NT2/D1 (cell line): ENCODE measurements at places on chromosomes 3 and 15.

- no peak for DNase-seq
Observed at GRCh38 chr3:42257007-42257406, 9.0 kb downstream of the CCK start.

DNA sequence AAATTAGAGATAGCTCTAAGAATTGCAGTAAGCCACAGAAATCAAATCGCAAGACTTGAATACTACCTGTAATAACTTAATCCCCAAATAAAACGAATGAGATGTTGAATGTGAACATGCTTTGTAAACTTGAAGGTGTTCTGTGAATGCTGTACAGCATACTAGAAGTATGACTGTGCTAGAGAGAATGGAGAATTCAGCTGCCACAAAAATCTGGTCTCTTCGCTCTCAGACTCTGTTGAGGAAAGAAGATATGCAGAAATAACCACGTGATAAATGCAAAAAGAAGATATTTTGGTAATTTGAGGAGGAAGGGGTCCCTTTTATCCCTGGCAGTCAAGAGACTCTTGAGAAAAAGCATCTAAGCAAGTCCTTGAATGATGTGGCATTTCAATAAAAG is 37.3 kb downstream of the ZBTB38 start:
- DNase-seq, result no peak

- no peak for DNase-seq
Observed at GRCh38 chr3:132381348-132381944, 35.9 kb upstream of the DNAJC13 start.

- DNase-seq, result no peak
Observed at GRCh38 chr3:144877356-144877755, 905.7 kb downstream of the DIPK2A start.

GRCh38 chr15:28930011-28930410 is 44.2 kb downstream of the APBA2 start:
- no peak for DNase-seq

GRCh38 chr3:71300951-71301393 is 282.6 kb downstream of the FOXP1 start:
- no peak for DNase-seq

- no peak for DNase-seq
Observed at GRCh38 chr15:63322541-63322940, 45.1 kb downstream of the APH1B start.

DNA sequence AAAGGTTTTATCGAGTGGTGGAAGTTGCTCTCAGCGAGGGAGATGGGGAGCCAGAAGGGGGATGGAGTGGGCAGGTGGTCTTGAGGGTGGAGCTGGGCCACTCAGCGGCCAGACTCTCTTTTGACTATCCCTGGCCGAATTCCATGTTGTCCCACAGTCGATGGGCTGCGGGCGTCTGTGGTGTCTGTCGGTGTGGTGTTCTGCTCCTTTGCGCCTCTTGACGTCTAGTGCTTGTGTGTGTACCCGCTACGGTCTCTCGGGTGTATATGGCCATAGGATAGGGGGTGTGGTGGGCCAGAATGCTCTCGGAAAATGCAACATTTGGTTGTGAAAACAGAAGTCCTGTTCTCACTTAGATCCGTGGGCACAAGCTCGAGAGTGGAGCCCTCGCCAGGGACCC is 297.0 kb downstream of the CGGBP1 start:
- DNase-seq, result no peak

GRCh38 chr15:93451822-93452221 is 362.8 kb upstream of the RGMA start:
- no peak for DNase-seq

DNA sequence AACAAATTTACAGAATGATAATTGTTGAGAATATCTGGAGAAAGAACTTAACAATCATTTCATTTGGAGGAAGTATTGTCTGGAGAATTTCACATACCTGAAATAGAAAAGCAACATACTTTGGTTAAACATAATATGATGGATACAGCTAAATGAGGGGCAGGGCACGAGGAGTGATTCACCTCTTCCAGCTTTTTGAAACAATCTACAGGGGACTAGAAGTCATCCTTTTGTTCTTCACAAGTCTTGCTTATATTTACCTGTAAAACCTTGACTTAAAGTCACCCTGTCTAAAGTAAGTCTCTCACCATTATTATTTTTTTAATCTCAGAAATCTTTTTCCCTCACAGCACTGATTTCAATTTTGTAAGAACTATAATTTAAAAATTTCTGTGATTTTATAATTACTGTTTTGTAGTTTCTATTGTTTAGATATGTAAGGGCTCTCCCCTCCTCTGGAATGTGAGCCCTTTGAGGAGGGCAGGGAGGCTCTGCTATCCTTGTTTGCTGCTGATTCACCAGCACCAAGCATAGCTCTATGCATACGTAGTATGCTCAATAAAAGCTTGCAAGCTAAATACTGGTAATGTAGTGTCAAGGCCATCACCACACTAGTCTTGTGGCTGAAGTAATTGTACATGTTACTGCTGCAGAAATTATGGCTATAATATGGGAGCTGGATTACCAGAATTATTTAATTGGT is 193.9 kb upstream of the THRB start:
- DNase-seq, result no peak

DNA sequence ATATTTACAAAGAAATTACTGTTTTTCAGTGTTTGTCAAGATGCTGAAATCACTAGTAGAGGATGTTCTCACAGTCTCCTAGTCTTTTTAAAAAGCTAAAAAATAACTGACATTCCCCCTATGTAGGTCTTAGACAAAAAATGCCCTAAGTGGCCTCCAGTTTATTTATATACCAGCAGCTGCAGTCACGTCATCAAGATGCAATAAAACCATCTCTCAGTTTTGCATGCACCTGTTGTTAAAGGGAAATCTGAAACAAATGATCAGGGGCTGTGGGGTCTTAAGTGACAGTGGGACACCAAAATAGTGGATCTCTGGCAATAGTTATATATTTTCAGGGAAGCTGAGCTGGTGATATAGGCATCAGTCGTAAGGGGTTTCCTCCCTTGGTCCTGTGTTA is 146.5 kb upstream of the ARPP21 start:
- DNase-seq, result no peak

DNA sequence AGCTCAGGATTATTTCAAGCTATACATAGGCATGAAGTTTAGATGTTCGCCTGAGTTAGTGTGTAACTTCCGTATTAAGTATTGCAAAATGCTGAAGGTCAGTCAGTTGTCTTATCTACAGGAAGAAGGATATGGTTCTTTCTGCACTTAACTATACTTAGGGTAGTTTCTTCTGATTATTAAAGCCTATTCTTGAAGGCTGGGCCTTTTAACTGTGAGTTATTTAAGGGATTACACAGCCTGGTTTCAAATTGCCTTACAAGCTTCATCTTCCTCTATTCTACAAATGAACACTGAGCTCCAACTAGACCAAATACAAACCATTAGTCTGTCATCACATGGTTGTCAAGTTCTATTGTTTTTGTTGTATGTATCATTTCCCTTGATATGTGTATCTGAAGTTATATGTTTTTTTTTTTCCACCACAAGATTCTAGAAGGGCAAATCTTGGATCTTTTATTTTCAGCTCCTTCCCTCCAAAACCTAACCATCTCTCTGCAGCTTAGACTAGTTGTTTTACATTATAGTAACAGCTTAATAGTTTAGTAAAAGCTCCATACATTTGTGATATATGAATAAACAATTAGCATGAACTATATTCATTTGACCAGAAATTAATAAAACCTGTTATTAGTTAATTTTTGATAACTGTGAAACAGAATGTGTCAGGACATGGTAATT is 272.9 kb upstream of the KCNMB2 start:
- DNase-seq, result no peak

- no peak for DNase-seq
Observed at GRCh38 chr3:154132777-154133375, 11.7 kb downstream of the ARHGEF26 start.

GRCh38 chr15:99433026-99433756 is 132.6 kb upstream of the MEF2A start:
- no peak for DNase-seq

DNA sequence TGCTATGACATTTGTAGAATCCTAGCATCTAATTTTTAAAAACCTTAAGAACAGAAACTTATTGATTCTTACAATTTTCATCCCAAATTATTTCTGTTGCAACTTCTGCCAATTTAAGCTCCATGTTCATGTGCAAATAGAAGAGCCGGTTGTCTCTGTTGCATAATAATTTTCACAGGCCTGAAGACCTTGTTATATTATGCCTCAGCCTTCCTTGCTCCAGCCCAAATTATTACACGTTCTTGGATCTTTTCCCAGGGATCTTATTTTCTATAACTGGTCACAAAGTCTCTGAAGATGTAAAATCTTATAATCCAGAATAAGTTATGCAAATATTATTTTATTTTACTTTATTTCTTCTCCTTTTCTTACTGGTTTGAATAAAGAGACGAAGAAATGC is 210.7 kb upstream of the DPH6 start:
- DNase-seq, result no peak

GRCh38 chr3:171829841-171830517 is 13.2 kb upstream of the TMEM212 start:
- DNase-seq, result peak; percentile 63

GRCh38 chr3:72899349-72899765 is 11.5 kb downstream of the GXYLT2 start:
- no peak for DNase-seq

DNA sequence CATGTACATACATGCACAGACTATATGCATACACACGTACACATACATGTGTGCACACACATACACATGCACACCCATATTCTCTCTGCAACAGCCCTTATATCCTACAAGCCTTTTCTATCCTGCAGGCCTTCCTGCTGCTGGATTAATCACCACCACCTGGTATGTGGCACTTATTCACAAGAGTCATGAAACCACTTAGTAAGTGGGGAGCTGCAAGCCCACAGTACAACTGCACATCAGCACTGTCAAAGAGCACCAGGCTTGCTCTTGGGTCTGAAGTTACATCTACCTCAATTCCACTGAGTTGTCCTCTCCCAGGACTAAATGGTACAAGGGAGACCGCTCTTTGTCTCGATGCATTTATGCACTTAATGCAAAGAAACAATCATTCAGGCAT is 233.2 kb downstream of the KLF13 start:
- DNase-seq, result no peak

GRCh38 chr3:59308684-59309083 is 258.9 kb upstream of the CFAP20DC start:
- DNase-seq, result no peak

GRCh38 chr3:97835761-97836160 is 13.9 kb downstream of the CRYBG3 start:
- no peak for DNase-seq

DNA sequence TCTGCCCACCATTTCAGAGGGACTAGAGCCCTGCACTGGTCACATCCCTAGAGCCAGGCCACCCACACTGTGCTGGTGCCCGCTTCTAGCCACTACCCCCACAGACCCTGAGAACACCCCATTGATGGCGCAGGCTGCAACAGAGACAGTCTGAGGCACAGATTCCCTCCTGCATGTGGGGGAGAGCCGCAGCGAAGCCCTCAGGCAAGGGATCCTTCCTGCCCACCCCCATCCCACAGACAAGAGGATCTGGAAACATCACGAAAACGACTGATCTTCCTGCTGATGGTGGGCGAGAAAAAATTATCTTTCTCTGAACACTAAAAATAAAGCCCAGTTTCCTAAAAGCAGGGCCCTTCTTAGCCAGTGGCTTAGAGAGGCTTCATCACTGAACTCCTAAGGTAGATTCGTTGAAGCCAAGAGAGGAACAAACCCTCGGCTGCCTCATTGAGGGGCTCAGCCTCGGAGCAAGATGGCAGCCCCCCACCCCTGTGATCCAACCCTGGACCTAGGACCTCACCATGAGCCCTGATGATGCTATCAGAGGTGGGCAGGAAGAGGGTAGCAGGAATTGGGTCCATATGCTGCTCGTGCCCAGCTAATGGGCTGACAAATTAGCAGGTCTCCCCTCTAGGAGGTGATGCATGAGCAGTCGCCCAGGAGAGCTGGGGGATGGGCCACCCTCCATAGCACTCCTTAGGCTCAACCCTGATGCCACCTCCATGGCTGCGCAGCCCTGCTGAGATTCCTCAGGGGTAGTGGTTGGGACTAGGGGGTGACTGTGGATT is 54.5 kb downstream of the CACNA2D2 start:
- no peak for DNase-seq

- no peak for DNase-seq
Observed at GRCh38 chr15:98737721-98738120, 89.4 kb downstream of the IGF1R start.

- no peak for DNase-seq
Observed at GRCh38 chr3:125212091-125212508, 448 bp downstream of the SLC12A8 start.

DNA sequence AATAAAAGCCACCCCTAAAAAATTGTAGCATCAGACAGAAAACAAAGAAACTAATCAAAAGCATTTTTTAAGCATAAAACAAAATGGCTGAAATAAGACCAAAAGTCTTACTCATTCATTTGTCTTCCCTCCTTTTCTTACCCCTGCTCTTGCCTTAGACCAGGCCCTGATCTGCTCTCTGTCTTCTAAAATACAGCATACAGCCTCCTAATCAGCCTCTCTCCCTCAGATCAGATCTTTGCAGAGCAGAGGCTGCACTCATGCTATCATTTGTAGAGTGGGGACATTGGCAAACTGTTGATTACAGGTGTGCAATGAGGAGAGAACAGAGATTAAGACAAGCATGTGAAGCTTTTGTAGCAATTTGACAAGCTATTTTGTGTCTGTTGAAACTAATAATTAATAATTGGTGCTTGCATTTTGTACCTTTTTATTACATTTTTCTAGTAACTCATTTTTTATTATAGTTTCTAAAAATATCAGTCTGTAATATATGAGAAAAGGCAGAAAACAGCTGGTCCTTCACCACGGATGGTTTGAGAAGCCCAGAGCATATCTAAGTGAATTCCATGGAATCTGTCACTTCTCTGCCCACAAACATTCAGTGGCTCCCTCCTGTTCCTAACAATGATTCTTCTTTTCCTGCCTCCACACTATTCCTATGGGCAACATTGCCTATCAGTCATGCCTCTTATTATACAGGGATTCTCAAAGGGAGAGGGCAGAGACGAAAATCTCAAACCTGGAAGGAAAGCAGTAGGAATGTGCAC is 286.2 kb upstream of the STT3B start:
- no peak for DNase-seq

DNA sequence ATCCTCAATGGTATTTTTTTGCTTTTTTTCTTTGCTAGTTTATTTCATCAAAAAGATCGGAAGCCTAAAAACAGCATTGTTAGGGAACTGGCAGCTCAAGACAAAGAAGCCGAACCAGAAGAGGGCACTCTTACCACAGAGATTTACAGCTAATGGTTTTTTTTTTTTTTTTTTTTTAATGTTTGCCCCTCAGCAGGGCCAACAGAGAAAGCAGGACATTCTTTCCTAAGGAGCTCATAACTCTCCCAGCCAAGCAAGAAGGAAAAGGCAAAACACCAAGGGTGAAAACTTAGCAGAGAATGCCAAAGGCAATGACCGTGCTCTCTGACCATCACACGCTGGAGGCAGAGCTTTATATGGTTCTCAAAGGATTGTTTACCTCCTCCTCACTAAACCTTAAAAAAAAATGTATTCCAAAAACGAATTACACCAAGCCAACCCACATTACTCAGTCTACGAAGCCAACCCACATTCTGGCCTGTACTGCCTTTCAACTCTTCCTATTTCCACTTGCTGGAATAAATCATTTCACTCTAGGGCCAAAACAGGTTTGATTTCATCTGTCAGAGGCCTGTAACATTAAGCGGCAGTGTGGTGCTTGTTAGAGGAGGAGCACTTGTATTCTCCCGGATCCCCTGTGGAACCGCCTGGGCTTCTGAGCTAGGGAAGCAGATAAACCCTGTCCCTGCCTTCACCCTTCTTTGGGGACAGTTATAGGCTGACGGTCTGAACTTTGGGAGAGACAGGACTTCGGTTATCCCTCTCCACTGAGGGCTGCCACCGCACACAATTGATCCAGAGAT is 35.6 kb upstream of the GYG1 start:
- peak; percentile 76 for DNase-seq

- DNase-seq, result peak; percentile 63
Observed at GRCh38 chr15:79853492-79854328, 43.1 kb downstream of the MTHFS start.
